ENCODE measurements at places on chromosomes 1 and 21.

GRCh38 chr1:56527548-56528302 is 51.6 kb downstream of the PLPP3 start:
- DNase-seq: no peak

GRCh38 chr1:53198241-53198651 is 1.6 kb downstream of the CPT2 start:
- DNase-seq: no peak

DNA sequence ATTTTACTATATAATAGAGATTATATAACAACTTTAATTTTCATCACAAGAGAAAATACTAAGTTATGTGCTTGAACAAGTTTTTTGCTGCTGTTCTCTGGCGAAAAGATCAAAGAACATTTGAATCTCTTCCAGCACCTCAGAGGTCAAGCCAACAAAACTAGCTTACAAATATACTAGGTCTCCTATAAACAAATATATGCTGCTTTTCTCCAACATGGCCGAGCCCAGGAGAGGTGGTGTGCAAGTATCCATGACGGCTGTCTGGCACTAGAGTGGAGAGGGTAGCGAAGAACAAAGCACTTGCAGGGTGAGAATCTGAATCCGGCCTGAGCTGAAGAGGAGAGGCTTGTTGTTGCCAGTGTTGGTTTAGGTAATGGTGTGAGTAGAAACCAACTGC is 7.5 kb upstream of the FMO3 start:
- no peak for DNase-seq

GRCh38 chr1:172488393-172488792 is 44.5 kb upstream of the PIGC start:
- DNase-seq: no peak

GRCh38 chr1:98048244-98048643 is 127.4 kb upstream of the DPYD start:
- no peak for DNase-seq

DNA sequence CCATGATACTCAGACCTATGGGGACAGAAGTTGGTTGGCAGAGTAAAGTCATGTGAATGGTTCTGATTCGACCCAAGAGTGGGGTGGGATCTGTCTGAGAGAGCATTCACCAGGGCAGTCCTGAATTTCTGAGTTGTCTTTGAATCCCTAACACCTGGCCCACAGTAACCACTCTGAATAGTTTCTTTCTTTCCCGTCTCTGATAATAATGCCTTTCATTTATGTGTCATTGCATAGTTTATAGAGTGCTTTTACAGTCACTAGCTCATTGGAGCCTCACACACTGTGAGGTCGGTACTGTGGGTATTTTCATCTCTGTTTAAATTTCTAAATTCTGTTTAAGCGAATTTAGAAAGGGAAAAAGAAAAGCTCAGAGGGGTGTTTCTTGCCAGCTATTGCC is 147.1 kb downstream of the C1orf21 start:
- DNase-seq: no peak

DNA sequence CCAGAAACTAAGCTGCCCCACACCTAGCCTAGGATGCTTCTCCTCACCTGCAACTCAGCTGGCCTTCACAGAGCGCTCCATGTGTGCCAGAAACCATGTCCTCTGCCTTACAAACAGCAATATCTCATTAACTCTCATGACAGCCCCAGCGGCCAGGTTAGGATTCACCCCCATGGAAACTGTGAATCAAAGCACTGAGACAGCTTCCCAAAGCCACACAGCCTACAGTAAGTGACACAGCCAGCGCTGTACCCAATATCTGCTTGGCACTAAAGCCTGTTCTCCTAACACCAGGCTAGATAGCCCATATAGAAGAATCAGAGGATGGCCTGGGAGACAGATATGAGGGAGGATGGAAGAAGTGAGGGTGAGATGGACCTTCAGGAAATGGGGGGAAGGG is 13.5 kb downstream of the KCNN3 start:
- DNase-seq: no peak

- no peak for DNase-seq
Measured at GRCh38 chr1:218165701-218166114, 119.4 kb upstream of the RRP15 start.

GRCh38 chr1:89938171-89939055 is 56.5 kb upstream of the ZNF326 start:
- no peak for DNase-seq

DNA sequence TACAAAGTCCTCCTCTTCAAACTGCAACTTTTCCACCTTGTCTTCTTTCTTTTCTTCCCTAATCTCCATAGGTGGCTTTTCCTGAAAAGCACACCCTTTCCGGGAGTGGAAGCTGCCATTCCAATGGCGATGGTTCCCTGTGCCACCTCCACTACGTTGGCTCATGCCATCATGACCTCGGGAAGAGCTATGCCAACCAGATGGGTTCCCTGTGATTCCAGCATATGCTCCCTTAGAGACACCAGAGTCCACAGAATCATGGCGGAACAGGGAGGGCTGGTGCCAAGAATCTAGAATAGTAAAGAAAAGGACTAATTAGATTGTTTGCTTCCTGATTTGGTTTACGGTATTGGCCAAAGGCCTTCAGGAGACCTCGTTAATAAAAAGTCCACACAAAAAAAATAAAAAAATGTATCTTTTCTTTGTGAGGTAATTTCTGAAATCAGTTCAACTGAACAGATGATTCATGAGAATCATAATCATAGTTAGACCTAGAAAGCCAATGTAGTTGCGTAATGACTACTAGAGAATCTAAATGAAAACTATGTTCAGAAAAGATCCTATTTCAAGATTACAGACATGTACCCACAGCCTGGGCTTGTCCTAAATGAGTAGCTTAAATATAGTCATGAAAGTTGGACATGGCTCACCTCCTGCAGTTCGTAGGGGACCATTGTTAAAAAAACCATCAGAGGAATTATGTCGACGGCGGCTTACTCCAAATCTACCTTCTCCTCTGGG is 30.9 kb upstream of the CCDC17 start:
- no peak for DNase-seq

DNA sequence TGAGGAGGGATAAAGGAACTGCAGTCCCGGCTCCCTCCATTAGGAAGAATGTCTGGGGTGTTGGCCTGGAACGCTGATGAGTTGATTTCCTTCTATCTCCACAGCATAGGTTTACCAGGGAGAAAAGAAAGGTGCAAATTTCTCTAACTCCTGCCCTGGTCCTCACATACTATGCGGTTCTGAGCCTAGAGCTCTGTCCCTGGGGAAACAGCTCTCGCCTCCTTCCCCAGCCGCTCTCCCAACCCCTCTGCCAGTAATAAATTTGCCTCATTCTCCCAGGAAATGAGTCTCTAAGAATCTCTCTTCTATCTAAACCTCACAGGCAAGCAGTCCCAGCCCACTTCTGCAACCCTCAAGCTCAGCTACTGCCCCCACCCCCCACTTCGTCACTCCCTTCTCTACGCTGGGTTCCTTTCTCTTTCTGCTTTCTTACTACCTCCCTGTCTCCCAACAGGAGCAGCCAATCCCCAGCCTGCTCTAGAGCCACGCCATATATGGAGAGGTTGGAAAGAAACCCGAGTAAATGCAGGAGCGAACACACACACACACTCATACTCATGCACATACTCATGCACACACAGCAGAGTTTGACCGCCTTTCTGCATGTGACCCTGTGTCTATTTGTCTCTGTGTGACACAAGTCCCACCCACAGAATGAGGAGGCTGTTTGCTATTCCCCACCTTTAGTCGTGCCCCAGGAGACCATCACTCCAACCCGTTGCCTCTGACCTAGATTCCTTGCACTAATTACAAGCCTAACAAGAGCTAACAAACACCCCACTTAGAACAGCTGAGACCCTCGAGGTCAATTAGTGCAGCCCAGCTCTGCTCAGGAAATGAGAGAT is 13.4 kb downstream of the PLEKHO1 start:
- no peak for DNase-seq

DNA sequence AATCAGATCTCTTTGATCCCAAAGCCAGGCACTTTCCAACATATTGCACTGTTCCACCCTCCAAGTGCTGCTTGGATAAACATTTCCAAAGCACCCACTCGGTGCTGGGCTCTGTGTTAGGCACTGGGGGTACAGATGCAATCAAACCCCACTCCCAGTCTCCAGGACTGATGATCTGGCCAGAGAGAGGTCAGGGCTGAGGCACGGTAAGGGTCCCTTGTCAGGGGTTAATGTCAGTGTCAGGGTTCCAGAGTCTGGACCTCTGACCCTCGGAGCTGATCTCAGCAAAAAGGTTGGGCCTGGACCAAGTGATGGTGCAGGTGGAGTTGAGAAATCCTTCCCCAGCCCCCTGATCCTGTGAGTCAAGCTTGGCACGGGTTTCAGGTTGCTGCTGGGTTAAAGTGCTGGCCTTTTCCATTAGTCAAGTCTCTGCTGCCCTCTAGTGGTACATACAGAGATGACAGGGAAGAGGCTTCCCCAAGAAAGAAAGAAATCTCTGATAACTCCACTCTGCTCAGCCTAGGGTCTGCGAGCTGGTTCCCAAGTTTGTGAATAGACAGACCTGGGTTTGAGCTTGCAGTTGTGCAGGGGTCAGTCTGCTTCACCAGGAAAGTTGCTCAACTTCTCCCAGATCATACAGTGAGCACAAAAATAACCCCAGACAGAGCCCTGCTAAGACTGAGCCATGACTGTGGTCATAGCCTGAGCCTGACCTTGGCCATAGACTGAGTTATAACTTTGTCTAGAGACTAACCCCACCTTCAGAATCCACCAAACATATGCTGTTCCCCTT is 74.6 kb downstream of the DMRTA2 start:
- DNase-seq: no peak

DNA sequence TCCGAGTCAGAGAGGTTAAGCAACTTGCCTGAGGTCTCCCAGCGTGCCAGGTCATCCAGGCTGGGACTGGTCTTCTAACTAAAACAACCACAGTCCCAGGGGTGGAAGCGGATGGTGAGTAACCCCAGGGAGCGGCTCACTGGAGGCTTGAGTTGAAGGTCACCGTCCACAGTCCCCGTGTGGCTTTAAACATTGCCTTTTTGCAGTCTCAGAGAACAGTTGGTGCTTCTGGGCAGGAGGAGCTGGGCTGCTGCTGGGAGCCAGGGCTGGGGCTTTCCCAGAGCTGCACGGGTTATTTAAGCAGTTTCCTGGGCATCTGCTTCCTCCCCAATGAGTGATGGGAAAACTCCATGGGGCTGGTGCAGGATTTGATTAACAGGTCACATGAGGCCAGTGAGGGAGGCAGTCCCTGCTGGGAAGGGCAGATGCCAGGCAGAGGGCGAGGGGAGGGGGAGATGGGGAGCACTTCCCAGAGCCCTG is 12.3 kb downstream of the ARHGEF10L start:
- peak; percentile 35 for DNase-seq

DNA sequence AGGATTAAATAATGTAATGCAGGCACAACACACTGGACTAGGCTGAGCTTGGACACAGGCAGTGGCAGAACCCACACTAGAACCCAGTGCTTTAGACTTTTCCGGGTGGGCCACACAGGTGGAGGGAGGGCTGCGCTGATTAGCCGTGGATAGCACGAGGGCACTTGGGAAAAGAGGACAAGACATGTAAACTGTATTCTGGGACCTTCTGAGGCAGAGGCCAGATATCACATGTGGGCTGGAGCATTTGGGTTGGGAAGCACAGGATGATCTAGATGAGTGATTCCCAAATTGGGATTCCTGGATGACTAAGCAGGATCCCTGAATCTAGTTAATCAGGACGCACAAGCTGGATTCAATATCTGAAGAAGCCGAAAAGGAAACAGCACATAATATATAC is 20.3 kb upstream of the A3GALT2 start:
- DNase-seq: no peak

DNA sequence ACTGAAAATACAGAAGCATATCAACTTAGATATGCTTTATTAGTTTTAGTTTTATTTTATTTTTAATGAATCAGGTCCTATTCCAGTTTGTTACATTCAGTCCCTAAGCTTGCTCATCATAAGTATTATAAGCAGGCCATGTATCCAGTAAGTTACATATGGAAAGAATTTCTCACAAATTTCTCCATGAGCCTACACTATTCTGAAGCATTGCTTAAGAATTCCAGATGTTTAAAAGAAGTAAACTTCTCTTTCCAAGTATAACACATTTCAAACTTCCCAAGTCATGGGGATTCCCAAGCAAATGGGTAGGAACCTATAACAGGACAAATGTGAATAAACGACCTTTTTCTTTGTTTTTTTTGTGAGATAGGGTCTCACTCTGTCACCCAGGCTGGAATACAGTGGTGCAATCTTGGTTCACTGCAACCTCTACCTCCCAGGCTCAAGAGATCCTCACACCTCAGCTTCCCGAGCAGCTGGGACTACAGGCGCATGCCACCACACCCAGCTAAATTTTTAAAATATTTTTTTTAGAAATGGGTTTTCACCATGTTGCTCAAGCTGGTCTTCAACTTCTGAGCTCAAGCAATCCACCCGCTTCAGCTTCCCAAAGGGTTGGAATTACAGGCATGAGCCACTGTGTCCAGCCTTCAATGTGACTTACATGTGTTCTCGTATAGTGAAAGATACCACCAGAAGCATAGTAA is 39.0 kb downstream of the ST7L start:
- DNase-seq: no peak

- no peak for DNase-seq
Measured at GRCh38 chr21:31358158-31358557, 14.1 kb upstream of the TIAM1 start.

GRCh38 chr1:168751195-168751650 is 22.2 kb upstream of the DPT start:
- no peak for DNase-seq

GRCh38 chr1:24888971-24889676 is 41.0 kb downstream of the RUNX3 start:
- DNase-seq: no peak

- no peak for DNase-seq
Measured at GRCh38 chr21:29775462-29775861, 164.3 kb downstream of the GRIK1 start.

DNA sequence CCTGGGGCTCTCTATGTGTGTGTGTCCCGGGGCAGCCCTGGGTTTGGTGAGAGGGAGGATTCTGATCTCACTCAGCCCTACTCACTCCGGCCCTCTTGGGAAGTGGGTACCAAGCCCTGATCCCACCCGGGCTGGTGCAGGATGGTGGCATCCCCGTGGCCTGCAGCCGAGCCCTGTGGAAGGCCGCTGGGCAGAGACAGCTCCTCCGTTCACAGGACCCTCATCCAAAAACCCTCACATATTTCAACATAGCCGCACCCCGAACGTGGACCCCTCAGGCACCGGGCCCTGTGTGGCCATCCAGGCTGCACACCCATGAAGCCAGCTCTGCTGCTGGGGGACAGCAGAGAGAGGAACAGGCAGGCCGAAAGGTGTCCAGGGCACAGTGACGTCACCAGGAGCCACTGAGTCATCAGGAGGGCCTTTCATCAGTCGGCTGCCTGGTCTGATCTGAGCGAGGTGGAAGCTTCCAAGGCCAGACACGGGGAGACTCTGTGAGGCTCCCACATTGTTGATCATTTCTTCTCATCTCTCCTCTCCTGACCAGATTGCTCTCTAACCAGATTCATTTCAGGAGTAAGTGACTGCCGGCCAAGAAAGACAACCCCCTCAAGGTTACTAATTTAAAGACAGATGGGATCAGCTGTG is 16.2 kb upstream of the GPR157 start:
- no peak for DNase-seq

GRCh38 chr1:30253807-30254440 is 469.5 kb downstream of the MATN1 start:
- DNase-seq: no peak
